ENCODE measurements at places on chromosomes 5 and 9.

- DNase-seq: no peak
These were observed 79.9 kb upstream of the FBXL17 start for GRCh38 chr5:108461628-108462367.

- no peak for DNase-seq
These were observed 8.5 kb downstream of the AMBP start for GRCh38 chr9:114069476-114070187.

- DNase-seq: no peak
These were observed 24.0 kb upstream of the DAB2IP start for GRCh38 chr9:121627427-121627826.

GRCh38 chr5:150142959-150143349 is 12.7 kb downstream of the PDGFRB start:
- DNase-seq: no peak

- DNase-seq: no peak
These were observed 512.6 kb downstream of the RAB3C start for GRCh38 chr5:59095480-59095879.

DNA sequence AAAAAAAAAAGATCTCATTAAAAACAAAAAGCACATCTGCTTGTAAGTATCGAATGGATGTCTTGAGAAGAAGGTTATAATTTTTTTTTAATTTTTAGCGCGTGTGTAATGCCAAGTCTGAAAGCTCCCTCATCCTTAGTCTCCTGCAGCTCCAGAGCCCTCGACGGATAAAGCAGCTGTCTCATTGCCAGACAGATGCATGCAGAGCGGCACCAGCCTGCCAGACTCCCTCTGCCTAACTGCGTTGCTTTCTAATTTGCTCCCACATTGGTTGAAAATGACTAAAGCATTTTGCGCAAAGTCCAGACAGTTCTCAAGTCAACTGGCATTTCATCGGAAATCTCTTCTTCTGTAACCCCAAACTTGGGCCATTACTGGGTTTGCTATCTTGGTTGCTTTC is 29.4 kb downstream of the OLFM1 start:
- DNase-seq: no peak

DNA sequence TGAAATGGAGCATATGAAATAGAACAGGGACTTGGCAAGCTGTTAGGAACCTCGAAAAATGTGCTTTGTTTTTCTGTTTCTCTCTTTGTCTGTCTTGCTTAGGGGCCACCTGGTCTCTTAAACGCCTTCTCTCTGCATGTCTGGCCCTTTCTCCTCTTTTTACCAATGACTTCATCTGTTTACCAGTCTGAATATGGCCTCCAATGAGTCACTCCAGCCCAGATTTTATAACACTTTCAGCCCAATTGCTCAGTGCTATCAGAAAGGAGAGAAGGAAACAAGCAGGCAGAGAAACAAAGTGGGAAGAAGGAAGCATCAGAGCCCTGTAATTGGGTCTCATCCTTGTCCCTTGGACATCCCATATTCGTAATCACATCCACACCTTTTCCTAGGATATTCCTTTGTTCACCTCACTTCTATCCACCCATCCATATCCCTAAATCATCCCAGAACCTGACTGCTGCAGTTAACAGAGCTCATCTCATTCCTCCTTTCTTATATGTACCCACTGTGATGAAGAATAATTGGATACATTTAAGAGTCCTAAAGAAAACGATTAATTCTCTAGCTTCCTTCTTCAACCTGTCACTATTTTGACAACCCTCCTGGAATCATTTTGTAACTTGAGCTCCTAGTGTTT is 151.8 kb upstream of the GPR151 start:
- DNase-seq: no peak

DNA sequence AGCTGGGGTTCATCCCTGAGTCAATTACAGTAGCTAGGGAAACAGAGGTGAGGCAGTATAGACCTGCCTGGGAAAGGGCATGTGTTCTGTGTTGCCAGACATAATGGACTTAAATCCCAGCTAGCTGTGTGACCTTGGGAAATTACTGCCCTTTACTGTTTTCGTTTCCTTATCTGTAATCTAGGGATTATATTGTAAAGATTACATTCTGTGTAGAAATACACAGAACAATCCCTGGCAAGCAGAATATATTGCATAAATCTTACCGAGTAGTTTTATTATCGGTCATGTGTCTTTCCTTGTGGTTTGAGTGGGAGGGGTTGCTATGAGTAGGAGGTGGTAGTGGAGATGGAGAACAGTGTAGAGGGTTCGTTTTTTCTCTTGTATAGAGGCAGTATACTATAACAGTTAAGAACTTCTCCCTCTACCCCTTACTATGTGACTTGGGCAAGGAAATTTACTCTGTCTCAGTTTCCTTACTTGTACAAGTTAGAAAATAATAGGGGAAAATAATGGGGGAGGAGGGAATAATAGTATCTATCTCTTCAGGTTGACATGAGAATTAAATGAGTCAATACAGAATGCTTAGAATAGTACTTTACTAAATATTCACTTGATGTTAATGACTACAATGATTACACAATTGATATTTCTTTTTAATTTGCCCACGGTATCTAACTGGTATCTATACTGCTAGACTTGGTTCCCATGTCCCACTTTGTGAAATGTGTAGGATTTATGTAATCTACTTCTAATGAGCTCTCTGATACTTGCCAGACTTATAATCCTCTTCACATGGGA is 7.1 kb upstream of the DMXL1 start:
- DNase-seq: no peak

GRCh38 chr9:115649991-115650472 is 503.6 kb upstream of the PAPPA start:
- DNase-seq: peak; percentile 39

DNA sequence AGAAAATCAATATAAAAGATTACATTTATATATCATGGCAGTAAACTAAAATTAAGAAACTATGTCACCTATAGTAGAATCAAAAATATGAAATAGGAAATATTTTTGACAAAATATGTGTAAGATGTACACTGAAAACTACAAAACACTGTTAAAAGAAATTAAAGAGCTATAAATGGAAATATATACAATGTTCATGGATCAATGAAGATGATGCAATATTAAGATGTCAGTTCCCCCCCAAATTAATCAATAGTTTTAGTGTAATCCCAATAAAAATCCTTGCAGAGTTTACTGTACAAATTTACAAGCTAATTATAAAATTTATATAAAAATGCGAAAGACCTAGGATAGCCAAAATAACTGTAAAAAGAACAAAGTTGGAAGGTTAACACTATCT is 173.0 kb upstream of the ADRA1B start:
- DNase-seq: no peak

DNA sequence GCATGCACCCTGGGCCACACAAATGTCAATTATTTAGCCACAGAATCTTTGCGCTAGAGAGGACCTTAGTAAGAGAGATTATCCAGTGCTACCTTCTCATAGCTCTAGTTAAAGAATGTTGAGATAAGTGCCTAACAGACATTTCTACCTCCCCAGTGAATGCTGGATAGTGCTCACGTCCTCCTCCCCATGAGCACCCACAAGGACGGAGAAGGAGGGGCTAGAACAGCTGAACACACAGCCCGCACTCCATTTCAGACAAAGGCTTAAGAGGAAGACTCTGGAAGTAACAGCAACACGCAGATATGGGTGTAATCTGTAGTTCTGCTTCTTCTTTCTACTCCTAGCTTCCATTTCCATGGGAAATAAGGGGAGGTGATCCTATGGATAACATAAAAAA is 120.5 kb downstream of the FEM1C start:
- DNase-seq: no peak

- DNase-seq: no peak
These were observed 610.6 kb upstream of the GRAMD2B start for GRCh38 chr5:125812651-125813050.

DNA sequence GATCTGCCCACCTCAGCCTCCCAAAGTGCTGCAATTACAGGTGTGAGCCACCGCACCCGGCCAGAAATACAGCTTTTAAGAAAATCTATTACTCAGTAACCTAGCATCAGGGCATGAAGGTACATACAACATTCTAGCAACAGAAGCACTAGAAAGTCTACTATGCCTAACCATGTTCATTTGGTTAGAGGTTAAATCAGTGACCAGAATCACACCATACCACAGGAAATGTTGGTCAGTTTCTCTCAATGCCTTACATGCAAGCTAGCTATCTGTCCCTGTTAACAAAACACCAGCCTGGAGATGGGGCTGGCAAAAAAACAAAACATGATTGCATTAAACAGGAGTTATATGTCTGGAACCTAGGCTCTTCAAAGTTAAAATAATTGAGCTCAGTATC is 104.1 kb downstream of the STRBP start:
- no peak for DNase-seq

DNA sequence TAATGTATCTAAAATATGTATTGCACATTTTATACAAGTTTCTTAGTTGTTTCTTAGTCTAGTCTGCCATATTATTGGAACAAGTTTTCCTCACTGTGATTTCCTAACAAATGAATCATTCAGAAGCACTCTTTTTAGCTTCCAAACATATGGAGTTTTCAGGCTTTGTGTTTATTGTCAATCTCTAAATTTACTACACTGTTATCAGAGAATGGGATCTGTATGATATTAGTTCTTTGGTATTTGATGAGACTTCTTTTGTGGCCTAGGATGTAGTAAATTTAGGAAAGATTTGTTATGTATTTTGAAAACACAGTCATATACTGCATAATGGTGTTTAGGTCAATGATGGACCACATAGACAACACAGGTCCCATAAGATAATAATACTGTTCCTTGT is 25.7 kb downstream of the SREK1IP1 start:
- no peak for DNase-seq

DNA sequence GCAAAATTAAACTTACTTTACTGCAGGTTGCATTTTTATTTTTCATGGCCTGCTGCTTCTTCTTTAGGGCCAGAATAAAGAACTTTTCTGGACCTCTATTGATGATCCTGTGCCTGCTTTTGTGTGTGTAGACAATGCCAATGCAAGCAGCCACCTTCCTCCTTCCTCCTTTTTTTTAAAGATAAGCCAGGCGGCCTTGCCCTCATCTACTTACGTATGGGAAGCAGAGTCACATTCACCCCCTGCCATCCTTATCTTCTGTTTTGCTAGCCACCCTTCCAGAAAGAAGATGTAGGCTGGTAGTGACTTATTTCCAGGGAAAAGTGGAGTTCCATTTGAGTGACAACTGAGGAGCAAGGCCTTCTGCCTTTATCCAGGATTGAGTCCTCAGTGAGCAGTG is 122.9 kb downstream of the KDM4C start:
- DNase-seq: no peak

GRCh38 chr5:154860765-154861164 is 2.3 kb downstream of the CNOT8 start:
- no peak for DNase-seq

GRCh38 chr9:91269907-91270491 is 91.7 kb downstream of the AUH start:
- DNase-seq: no peak

- DNase-seq: no peak
These were observed 36.2 kb upstream of the CXXC5 start for GRCh38 chr5:139611703-139612584.

DNA sequence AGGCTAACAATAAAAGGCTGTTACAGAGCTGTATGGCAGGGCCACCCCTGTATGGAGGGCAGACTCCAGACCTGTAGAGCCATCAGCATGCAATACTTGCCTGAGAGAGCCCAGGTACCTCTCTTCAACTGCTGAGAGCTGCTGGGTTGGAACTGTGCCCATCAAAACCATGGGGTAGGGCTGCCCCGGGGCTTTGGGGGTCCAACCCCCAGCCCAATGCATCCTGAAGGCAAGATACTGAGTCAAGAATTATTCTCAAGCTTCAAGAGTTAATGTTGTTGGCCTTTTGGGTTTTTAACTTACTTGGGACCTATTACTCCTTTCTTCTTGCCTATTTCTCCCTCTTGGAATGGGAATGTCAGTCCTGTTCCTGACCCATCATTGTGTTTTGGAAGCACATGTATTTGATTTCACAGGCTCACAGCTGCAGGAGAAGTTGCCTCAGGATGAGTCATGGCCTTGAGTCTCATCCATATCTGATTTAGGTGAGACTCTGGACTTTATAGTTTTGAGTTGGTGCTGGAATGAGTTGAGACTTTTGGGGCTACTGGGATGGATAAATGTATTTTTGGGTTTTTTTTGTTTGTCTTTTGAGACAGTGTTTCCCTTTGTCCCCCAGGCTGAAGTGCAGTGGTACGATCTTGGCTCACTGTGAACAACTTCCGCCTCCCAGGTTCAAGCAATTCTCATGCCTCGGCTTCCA is 21.0 kb upstream of the CDK7 start:
- no peak for DNase-seq

- DNase-seq: no peak
These were observed 79.3 kb downstream of the PPP2R2B start for GRCh38 chr5:146799231-146799630.

DNA sequence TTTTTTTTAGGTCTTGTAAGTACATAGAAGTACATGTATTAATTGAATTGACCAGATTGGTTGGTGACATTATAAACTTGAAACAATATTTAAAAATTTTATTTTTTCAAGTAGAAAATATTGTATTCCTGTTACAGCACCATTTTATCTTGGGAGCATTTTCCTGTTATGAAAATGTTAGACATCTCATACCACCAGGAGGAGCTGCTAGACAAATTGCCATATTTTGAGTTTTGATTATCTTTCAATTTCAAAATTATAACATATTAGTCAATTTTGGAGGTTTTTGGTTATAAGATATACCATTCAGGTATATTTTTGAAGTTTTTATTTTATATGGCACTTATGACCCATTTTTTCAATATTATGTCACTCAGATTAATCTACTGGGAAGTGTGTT is 84.4 kb downstream of the CNTLN start:
- no peak for DNase-seq

DNA sequence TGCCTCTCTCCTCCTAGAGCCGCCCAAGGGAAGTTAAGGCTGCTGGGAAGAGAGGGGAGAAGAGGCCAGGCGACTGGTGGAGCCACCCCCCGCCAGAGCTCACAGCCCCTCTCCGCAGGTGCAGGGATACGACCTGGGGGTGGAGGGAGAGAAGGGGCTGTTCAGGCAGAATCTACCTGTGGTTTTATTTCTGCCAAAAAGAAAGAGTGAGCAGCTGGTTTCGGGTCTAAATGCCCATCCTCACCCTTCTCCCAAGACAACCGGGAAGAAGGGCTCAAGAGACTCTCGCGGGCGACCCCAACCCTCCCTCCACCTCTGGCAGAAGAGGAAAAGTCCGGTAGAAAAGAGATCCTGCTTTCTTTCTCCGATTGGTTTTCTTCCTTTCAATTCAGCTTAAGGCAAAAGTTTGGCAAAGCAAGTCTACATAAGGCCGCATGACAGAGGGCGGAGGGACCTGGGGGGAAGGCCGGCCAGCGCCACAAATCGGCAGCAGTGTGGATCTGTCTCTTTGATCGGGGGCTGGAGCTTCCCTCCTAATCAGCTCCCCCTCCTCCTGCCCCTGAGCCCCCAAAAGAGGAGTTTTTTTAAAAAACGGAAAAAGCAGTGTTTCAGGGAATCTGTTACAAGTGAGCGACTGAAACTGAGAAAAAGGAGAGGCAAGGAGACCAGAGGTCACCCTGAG is 16.3 kb downstream of the FAM78A start:
- DNase-seq: no peak
